Right forelimb (tissue), 1 donor: ENCODE measurements at places on chromosomes 6 and 20.

GRCh38 chr6:156425359-156426020 is 351.7 kb upstream of the ARID1B start:
- no peak for DNase-seq

GRCh38 chr6:113362301-113363047 is 494.7 kb upstream of the MARCKS start:
- no peak for DNase-seq

DNA sequence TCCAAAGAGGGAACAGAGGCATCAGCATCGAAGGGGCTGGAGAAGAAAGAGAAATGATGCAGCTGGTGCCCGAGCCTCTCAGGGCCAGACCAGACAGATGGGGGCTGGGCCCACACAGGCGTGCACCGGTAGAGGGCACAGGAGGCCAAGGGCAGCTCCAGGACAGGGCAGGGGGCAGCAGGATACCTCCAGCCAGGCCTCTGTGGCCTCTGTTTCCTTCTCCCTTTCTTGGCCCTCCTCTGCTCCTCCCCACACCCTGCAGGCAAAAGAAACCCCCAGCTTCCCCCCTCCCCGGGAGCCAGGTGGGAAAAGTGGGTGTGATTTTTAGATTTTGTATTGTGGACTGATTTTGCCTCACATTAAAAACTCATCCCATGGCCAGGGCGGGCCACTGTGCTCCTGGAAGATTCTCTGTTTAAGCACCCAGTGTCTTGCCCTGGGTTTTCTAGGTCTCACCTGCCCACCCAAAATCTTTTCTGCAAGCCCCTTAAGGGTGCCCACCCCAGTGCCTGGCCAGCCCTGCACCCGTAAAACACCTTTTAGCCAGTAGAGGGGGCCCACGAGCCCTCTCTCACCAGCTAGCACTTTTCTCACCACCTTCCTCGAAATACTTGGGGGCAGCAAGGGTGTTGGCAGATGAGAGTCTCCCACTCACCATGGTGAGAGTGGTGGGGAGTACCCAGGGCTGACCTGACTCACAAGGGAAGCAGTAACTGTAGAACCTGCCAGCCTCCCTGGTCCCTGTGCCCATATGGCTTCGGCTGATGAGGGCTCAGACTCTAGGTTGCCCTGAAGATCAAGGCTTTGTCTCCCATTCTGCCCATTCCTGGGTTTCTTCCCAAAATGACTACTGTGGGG is 35.7 kb upstream of the ID1 start:
- peak; percentile 79 for DNase-seq

DNA sequence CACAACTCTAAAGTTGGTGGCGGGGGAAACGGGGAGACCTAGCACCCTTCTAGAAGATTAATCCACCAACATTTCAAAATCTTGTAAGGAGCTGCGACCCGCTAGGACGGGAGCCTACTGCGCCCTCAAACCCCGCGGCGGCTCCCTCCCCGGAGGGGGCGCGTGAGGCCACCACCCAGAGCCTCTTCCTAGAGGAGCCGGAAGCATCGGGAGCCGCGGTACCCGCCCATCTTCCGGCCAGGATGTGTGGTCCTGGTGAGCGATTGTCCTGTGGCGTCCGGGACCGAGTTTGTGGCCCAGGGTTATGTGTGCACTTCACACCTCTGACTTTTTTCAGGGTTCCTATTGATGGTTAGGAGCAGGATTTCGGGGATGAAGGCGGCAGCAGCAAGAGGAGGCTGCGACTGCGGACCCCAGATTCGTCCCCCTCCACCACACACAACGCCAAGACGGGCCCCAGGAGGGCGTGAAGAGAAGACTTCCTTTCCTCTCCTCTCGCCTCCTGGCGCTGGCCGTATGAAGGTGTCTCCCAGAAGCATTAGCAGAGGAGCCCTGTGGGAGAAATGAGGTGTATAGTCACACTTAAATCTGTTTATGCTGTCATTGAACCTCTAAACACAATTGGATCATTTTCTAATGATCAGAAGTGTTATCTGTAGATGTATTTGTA is 10.7 kb downstream of the ZNF165 start:
- DNase-seq: no peak

DNA sequence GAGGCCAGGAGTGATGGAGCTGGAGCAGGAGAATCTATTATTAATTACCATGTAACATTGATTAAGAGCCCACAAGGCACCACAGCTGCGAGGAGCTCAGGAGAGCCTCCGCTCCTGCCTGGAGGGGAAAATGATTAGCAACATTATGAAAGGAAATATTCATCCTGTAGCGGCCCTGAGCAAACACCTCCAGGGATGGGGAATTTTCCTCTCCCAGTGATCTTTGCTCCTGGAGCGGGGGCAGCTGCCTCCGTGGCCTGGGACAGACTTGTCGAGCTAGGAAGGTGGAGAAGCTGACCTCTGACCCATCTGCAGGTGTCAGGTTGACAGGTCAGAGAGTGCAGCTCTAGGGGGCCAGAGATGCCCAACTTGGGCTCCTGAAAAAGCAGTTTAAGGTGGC is 40.1 kb upstream of the SIRPA start:
- DNase-seq: no peak

DNA sequence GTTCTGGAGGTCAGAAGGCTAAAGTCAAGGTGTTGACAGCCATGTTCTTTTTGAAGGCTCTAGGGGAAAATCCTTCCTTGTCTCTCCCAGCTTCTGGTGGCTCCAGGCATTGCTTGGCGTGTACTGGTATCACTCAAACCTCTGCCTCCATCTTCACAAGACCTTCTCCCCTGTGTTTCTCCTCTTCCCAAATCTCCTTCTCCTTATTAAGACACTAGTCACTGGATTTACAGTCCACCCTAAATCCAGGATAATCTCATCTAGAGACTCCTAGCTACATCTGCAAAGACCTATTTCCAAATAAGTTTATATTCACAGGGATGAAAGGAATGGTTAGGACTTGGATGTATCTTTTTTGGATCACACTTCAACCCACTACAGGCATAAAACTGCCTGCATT is 26.0 kb upstream of the CTAGE9 start:
- no peak for DNase-seq

GRCh38 chr6:5443491-5443890 is 182.2 kb downstream of the FARS2 start:
- DNase-seq: no peak
